ENCODE measurements at places on chromosomes 2 and 18.

DNA sequence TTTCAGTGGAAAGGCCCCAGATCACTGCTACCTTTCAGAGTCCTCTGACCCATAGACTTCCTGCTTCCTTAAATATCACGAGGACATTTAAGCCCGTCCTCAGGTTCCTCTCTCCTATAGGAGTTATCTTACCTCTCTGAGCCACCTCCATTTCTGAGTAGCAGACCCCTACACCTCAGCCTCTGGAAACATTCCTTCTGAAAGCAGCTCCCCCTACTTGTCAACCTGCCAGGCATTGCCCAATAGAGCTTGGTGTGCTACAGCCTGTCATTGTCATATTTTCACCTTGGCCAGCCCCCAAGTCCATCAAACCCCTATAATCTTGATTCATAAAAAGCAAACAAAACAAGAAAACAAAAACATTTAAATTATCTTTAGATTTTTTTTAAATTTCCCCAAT lies 717.9 kb upstream of the SLC8A1 start:
- DNase-seq = peak; percentile 23

- DNase-seq = no peak
Observed at GRCh38 chr2:69151931-69152330, 139.0 kb downstream of the ANTXR1 start.

GRCh38 chr18:74486119-74486849 lies 9.9 kb upstream of the CNDP2 start:
- DNase-seq = no peak

DNA sequence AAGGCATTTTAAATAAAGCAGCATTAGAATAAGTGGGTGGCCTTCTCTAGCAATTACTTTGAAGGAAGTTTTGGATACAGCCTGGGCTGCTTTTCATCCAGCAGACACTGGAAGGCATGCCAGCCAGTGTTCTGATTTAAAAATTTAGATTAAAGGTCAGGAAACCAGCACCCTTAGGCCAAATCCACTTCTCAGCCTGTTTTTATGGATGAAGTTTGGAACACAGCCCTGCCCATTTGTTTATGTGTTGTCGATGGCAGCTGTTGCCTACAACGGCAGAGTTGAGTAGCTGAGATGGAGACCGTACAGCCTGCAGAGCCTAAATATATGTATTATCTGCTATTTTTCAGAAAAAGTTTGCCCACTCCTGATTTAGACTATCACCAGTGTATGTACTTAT lies 313.6 kb upstream of the ACVR2A start:
- no peak for DNase-seq

GRCh38 chr2:38153476-38154135 lies 77.7 kb upstream of the CYP1B1 start:
- DNase-seq = no peak

DNA sequence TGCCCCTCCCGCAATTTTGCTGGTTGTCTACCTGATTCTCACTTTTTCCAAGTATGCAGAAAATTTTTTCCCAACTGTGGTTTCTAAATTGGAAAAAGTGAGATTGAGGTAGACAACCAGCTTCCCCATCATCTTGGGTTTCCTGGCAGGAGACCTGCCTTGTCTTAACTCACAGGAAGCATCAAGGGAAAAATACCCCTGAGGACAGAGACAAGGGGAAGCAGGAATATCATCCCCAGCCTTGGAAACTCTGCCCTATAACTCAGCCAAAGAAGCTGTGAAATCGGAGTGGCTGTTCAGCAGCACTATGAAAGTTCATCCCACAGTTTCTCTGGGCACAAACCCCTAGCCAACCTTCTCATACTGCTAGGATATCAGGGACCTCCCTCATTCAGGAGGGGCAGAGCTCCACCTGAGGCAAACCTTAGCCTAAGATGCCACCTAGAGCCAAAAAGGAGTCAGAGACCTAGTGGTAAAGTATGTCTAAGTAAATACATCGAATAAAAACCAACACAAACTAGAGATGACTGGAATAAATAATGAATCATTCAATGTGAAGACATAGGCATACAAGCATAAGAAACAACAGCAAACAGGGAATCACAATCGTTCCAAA lies 68.2 kb downstream of the ZSWIM2 start:
- DNase-seq = peak; percentile 59

GRCh38 chr2:236875906-236876505 lies 209.7 kb upstream of the COPS8 start:
- no peak for DNase-seq

- DNase-seq = no peak
Observed at GRCh38 chr2:7866825-7867224, 815.0 kb upstream of the ID2 start.

DNA sequence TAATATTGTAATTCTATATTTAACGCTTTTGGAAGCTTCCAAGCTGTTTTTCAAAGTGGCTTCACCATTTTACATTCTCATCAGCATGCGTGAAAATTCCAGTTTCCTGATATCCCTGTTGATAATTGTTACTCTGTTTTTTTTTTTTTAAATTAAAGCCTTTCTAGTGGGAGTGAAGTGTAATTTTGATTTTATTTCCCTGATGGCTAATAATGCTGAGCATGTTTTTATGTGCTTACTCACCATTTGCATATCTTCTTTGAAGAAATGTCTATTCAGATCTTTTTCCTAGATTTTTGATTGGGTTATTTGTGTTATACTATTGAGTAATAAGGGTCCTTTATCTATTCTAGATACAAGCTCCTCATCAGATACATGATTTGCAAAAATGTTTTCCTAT lies 382.8 kb upstream of the HS6ST1 start:
- DNase-seq = no peak

Data from iPS-NIHi11 (cell line).